Right atrium auricular region (tissue), 2 donors: ENCODE measurements at places on chromosomes 4 and X. TPM values are rescaled to one million over a fixed set of nuclear protein-coding genes. Genes with fewer than 3 reads are reported as not detected.

GRCh38 chrX:386768-387575 lies at the start of gene PPP2R3B:
PPP2R3B (minus strand) TSS chrX:386907; CDS start chrX:386691, 216 bp downstream.
- DNase-seq = peak; percentile 97

GRCh38 chrX:137198040-137198439 lies 164.2 kb upstream of the GPR101 start:
- no peak for DNase-seq

DNA sequence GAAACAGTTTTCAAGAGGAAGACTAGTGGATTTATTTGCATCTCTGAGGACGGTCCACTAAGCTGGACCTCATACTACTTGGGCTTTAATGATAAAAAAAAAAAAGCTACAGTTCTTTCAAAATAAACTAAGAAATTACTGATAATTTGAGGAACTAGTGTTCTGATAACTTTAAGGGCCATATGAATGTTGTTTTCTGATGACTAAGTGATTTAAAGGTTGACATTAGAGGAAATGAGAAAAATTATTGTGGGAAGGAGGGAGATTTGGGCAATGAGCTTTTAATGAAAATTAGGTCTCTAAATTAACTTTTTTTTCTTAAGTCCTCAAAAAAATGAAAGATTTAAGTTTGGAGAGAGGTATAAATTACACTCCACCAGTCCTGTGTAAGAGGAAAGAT lies 60.8 kb upstream of the IL2 start:
- no peak for DNase-seq

- no peak for DNase-seq
Measured at GRCh38 chr4:8378101-8378724, 62.3 kb downstream of the ACOX3 start.

GRCh38 chr4:168849997-168850396 lies 160.1 kb downstream of the CBR4 start:
- no peak for DNase-seq

The SLAIN2 gene
- 82.1 TPM for total RNA-seq

The MAGEB1 gene
- total RNA-seq = not detected

GRCh38 chrX:36035550-36035949 lies 116.0 kb downstream of the CFAP47 start:
- no peak for DNase-seq

The NUDT9 gene
- 17.6 TPM for total RNA-seq

DNA sequence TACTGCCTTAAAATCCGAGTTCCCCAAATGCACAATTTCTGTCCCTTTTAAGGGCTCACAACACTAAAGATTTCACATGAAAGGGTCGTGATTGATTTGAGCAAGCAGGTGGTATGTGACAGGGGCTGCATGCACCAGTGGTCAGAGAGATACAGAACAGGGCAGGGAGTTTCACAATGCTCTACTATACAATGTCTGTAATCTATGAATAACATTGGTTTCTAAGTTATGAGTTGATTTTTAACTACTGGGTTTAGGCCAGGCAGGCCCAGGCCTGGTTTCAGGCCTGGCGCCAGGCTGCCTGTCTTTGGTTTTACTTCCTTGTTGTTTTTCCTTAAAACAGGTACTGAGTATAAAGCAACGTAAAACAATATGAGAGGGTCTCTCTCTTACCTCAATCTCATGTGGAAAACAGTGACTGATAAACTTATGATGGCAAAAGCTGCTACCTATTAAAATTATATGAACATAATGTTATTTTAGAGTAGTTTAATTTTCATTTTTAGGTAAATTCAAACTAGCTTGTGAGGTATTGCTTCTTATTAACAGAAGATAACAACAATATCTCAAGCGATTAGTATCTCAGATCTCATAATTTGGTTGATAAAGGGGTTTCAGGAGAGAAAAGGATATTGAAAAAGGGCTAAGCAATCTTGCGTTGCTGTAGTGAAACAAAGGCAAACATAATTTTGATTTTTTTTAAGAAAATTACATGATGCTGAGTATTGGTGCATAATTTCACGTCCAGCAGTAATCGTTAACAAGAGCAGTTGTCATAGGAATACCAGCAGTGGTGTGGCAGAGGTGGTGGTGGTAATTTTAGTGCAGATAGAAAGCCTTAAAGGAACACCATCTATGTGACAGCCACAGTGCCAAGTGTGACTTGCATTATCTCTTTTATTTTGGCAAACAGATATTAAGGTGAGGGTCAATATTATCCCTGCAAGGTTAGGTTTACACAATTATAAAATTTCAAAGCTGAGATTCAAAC lies 944.4 kb upstream of the GRID2 start:
- DNase-seq = no peak

DNA sequence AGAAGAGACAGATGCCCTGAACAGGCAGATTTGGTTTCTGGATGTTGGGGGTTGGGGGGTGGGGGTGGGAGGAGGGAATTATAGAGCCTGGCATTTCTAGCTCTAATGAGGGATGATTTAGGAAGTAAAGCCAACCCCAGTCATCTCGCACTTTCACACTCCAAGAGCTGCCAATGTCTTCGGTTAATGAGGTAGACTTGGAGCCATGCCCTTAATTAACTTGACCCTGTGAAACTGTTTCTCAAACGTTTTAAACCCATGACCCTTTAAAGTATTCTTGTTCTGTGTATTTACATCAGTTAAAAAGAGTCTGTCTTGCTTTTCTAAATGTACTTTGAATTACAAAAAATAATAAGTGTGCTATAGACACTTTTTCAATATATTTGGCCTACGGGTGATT lies 466.9 kb downstream of the FAT4 start:
- DNase-seq = no peak

The ZNF275 gene
- total RNA-seq = 7.2 TPM

GRCh38 chrX:7316887-7317286 lies 168.9 kb upstream of the PUDP start:
- DNase-seq = no peak

- no peak for DNase-seq
Measured at GRCh38 chrX:49756692-49757091, 60.9 kb upstream of the PAGE1 start.

GRCh38 chr4:123259676-123260646 lies 136.6 kb upstream of the SPRY1 start:
- DNase-seq = no peak

GRCh38 chr4:117637347-117637746 lies 396.9 kb upstream of the NDST3 start:
- DNase-seq = no peak

GRCh38 chr4:71540749-71541269 lies 202.0 kb downstream of the SLC4A4 start:
- no peak for DNase-seq

The PRRG1 gene
- 17.4 TPM for total RNA-seq

The GRIA3 gene
- 0.74 TPM for total RNA-seq

The RHOXF1 gene
- total RNA-seq = not detected

The STPG2 gene
- 0.71 TPM for total RNA-seq

GRCh38 chrX:48700951-48701653 lies 4.6 kb downstream of the SUV39H1 start:
- no peak for DNase-seq

GRCh38 chr4:119540249-119540648 lies 88.4 kb downstream of the PDE5A start:
- no peak for DNase-seq

DNA sequence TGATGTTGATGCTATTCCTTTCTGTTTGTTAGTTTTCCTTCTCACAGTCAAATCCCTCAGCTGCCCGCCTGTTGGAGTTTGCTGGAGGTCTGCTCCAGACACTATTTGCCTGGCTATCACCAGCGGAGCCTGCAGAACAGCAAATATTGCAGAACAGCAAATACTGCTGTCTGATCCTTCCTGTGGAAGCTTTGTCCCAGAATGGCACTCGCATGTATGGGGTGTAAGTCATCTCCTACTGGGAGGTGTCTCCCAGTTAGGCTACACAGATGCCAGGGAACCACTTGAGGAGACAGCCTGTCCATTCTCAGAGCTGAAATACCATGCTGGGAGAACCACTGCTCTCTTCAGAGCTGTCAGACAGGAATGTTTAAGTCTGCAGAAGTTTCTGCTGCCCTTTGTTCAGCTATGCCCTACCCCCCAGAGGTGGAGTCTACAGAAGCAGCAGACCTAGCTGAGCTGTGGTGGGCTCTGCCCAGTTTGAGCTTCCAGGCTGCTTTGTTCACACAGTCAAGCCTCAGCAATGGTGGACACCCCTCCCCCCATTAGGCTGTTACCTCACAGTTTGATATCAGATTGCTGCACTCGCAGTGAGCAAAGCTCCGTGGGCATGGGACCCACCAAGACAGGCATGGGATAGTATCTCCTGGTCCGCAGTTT lies 74.9 kb downstream of the SPIN3 start:
- DNase-seq = no peak

The NDP gene
- 0.20 TPM for total RNA-seq

DNA sequence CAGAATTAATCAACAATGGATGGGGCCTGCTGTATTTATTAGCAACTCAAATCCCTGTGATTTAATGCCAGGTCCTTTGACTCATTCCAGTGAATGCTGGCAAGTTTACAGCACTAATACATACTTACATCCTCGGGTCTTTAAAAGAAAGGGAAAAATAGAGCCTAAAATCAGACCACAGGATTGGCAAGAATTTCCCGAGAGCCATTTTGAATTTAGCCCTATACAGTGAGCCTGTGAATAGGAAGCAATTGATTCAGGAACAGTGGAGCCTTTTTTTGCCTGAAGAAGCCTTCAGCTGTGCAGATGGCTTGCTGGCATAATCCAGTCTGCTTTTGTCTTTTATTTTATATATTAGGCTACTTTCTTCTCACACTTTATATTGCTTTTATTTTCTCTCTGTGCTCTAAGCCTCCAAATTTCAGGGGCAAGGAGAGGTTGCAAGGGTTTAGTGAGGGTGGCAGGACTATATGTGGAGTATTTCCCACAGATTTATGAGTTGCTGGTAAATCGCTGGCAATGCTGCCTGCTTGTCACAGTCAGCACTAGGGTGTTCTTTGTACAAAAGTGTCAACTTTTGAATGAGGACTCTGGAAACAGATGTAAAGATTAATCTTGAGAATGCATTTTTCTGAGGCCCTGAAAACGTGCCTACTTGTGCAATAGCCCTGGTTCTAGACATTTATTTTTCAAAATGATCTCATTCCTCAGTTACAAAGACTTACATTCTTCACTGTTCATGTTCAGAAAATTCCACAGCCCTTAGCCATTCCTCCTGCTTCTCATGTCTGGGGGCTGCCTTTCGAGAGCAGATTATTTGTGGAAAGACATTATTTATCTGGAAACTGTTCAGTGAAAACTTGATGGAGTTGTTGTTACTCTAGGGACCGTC lies 303.5 kb downstream of the SPRY1 start:
- DNase-seq = no peak

DNA sequence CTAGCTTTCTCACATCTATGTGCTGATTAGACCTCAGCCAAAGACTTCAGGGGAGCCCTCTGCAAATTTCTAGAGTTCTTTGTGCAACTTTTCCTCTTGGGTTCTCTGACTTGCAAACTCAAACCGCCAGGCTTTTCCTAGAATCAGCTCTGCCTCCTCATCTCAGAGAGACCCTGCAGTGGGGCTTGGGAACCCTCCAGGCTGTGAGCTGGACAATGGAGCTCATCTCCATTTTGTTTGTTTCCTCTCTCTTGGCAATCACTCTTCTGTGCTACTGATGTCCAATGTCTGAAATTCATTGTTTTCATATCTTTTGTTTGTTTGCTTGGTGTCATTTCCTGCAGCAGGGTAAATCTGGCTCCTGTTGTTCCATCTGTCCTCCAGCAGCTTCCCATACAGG lies 33.0 kb downstream of the GYPB start:
- no peak for DNase-seq

DNA sequence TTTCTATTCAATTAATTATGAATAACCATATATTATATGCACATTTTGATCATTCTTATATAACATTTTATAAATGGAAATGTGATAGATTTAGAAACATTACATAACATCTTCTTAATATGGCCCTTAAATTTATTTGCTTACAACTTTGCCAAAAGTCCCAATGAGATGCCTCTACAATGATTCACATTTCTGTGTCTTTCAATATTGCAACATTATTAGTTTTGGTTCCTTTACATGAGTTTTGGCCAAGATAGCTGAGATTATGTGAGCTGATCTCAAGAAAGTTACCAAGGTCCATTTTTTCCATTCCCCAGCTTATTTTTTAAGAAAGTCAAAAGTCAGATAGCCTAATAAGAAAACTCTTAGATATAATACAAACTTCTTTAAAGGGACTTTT lies 361.2 kb downstream of the PCDH7 start:
- DNase-seq = no peak

GRCh38 chr4:179880756-179881155 lies 2362.4 kb upstream of the TENM3 start:
- DNase-seq = no peak
